CD4-positive, alpha-beta T cell treated with Interleukin-12 subunit alpha and Interleukin-12 subunit beta, for 1 hour (primary cell): ENCODE measurements at places on chromosomes 3 and 15.

GRCh38 chr3:172635588-172635987 is 75.3 kb downstream of the NCEH1 start:
- peak; percentile 17 for DNase-seq

DNA sequence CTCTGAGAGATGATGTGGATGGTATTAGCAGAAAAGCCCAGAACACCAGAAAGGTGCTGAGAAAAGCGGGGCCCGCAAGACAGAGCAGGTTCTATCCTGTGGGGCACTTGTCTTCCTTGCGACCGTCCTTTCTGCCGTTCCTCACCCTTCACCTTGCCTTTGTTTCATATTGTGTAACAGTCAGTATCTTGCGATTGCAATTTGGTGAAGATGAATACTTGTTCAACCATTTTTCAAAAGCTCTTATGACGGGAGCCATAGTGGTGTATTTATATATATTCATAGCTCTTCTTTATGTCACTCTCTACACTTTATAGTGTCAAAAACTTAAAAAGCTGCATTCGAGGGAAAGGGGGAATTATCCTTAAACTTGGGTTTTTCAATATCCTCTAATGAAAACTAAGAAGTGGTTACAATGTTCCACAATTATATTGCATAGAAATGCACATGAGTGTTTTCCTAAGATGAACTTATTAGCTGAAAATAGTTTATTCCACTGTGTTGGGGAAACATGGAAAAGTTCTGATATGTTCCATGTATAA is 797 bp downstream of the MAP3K13 start:
- no peak for DNase-seq

GRCh38 chr3:168511428-168512014 is 415.8 kb upstream of the GOLIM4 start:
- DNase-seq, result no peak

DNA sequence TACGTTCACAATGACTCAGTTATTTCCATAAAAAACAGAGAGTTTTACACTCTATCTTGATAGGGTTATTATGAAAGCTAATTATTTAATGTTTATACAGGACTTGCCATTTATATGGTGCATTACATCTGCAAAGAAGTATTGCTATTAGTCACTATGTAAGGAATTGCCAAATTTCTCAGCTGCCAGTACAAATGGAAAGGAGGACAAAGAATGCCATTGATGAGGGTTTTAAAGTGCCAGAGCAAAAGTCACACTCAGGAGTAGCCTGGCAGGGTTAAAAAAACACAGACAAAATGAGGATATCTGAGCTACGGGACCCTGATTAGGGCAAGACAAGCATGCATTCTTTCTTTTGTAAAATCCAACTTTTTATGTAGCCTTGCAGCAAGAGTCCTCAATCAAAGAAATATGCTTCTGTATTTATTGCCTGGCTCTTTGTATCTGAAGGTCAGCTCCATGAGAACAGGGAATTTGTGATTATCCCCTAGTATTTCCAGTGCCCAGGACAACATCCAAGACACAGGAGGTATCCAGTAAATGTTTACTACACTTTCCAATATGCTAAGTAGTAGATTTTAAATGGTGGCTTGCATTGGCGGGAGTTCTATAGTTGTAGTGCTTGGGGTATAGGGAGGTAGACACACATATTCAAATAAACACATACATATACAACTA is 1013.6 kb downstream of the ROBO1 start:
- no peak for DNase-seq

DNA sequence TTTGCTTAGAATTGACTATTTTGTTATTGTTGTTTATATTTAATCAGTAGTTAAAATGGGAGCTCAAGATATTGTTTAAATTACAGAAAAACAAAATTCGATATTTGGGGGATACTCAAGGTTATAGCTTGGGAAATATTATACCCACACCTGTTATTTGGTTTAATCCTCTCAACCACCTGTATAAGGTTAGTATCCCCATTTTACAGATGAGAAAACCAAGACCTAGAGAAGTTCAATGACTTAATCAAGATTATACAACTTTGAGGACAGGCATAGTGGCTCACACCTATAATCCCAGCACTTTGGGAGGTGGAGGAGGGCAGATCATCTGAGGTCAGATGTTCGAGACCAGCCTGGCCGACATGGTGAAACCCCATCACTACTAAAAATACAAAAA is 39.8 kb upstream of the CA12 start:
- no peak for DNase-seq

DNA sequence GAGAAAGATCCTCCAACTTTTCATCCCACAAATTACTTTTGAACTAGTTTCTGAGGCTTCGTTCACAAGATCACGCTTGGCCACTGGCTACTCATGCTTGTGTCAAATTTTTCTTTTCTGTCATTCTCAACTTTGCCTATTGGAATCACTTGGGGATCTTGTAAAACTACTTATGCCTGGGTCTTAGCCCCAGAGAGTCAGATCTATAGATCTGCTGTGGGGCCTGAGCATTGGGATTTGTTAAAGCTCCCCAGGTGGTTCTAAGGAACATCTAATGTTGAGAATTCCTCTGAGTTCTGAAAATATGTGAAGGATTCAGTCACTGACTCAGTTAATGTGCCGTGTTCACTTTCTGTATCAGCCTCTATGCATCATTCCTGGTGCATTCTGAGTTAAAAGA is 71.7 kb upstream of the VGLL3 start:
- no peak for DNase-seq

GRCh38 chr15:97653896-97654295 is 306.6 kb upstream of the ARRDC4 start:
- DNase-seq, result no peak

DNA sequence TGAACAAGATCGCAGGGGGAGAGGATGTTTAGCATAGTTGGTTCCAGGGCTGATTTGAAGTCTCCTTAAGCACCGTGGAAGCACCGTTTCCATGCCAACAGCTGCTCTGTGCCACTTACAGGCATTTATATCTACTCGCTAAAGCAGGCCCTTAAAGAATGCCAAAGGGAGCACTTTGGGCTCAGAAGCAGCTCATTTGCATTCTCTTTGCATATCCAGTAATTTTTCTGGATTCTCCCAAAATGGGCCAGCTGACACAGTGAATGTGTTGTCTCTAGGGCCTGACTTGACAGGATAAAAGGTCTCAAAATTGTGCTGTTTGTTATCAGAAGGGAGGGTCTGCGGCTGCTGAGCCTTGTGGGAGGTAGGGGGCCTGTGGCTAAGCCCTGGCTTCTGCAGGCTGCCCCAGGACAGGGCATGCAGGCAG is 138.6 kb downstream of the FBLN2 start:
- DNase-seq, result no peak
